ENCODE measurements at places on chromosomes 2 and 18. TPM values are rescaled to one million over a fixed set of nuclear protein-coding genes. Genes with fewer than 3 reads are reported as not detected.

The PMAIP1 gene
- total RNA-seq: 0.58 TPM

DNA sequence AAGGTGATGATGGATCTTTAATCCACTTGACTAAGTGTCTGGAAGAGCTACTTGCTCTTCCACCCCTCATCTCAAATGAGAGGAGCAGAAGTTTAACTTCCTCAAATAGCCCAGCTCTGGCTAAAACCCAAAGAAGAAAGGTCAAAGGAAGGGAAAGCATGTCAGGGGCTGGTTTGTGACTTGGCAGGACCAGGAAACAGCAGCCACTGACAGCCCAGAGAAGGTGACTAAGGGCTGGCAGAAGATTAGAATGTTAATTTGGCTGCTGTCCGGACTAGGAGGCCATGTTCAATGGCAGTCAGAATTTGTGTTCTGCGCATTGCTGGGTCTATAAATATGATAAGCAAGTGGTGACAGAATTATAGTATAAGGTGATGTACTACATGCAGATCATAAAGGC lies 386.2 kb downstream of the SETBP1 start:
- DNase-seq: peak; percentile 21
- H3K27me3 ChIP-seq: no peaks in the 10 kb centered on the region
- H3K27ac ChIP-seq: no peak overlapping the region

GRCh38 chr2:167595839-167596471 lies 651.4 kb downstream of the STK39 start:
- no peak overlapping the region for H3K27ac ChIP-seq
- H3K36me3 ChIP-seq: no peaks in the 10 kb centered on the region
- no peaks in the 10 kb centered on the region for H3K4me1 ChIP-seq

DNA sequence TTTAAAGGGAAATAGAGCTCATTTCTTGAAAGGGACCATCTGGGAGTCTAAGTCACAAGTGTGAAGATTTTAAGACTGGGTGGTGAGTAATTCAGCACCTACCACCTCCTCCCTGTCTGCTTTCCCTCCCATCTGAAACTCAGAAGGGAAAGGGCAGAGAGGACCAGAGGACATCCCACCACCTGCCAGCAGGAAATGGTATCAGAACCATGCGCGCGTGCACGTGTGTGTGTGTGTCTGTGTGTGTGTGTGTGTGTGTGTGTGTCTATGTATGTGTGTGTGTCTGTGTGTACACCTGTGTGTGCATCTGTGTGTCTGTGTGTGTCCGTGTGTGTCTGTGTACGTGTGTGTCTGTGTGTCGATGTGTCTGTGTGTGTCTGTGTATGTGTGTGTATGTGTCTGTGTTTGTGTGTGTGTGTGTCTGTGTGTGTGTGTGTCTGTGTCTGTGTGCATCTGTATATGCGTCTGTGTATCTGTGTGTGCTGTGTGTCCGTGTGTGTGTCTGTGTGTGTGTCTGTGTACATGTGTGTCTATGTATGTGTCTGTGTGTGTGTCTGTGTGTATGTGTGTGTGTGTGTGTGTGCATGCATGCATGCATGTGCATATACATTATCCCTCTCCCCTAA lies 76.8 kb downstream of the ZFP36L2 start:
- no peak overlapping the region for H3K4me3 ChIP-seq
- no peaks in the 10 kb centered on the region for H3K36me3 ChIP-seq
- H3K27ac ChIP-seq: no peak overlapping the region
- peaks cover 31% of the 10 kb centered on the region for H3K4me1 ChIP-seq
- no peak for DNase-seq
- no peaks in the 10 kb centered on the region for H3K27me3 ChIP-seq

DNA sequence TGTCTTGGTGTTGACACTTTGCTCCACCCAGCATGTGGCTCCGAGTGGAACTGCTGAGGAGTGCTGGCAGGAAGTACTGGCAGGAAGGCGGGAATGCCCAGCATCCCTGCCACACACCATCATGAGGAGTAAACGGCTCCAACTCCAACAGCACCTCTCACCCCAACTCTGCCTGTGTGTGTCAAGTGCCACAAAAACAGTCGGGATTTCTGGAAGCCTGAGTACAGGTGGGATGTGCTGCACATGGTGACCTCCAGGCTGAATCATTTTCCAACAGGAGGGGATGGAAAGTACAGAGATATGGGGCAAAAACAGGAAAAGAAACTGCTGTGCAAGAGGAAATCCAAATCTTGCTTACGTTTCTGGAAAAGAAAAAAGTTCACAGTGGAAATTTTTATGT lies 53.6 kb downstream of the PARD6G start:
- no peak overlapping the region for H3K4me3 ChIP-seq
- no peak for DNase-seq
- no peaks in the 10 kb centered on the region for H3K36me3 ChIP-seq
- H3K4me1 ChIP-seq: peaks cover 12% of the 10 kb centered on the region
- H3K27ac ChIP-seq: no peak overlapping the region

DNA sequence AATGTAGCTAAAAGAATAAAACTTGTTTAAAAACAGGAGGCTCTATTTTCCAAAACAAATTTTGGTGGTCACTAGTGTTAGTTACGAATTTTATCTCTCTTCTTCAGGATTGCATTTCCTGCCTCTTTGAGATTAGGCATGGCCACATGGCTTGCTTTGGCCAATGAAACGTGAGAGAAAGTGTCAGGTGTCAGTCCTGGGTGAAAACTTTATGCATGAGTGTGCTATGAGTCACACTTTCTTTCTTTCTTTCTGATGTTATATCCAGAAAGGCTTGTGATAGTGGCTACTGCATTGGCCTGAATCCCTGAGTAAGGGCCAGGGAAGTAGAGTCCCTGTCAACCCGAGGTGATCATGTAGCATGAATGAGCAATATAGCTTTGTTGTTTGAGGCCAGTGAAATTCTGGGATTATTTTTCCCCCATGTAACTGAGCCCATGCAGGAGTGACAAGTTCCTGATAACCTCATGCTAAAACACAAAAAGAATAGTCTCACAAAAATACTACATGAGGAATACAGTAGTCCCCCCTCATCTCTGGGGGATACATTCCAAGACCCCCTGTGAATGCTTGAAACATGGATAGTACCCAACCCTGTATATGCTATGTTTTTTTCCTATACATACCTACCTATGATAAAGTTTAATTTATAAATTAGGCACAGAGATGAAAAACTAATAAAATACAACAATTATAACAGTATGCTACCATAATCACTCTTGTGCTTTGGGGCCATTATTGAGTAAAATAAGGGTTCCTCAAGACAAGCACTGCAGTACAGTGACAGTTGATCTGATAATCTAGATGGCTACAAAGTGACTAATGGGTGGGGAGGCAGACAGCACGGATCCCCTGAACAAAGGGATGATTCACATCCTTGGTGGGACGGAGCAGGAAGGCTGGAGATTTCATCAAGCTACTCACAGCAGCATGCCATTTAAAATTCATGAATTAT lies 109.5 kb downstream of the CDC42EP3 start:
- no peaks in the 10 kb centered on the region for H3K27me3 ChIP-seq
- H3K4me1 ChIP-seq: peaks cover 12% of the 10 kb centered on the region
- H3K4me3 ChIP-seq: no peak overlapping the region
- no peak overlapping the region for H3K27ac ChIP-seq
- no peak for DNase-seq

Data from left ventricle myocardium inferior (tissue), 1 donor.